ENCODE measurements at places on chromosomes 2 and 18. TPM values are rescaled to one million over a fixed set of nuclear protein-coding genes. Genes with fewer than 3 reads are reported as not detected.

The OTOF gene
- 0.21 TPM for polyA plus RNA-seq

The IL18R1 gene
- polyA plus RNA-seq = 2.4 TPM

The EHD3 gene
- polyA plus RNA-seq = 29.1 TPM

- DNase-seq = no peak
Measured at GRCh38 chr2:238696786-238697185, 151.1 kb upstream of the TWIST2 start.

GRCh38 chr2:234211797-234212196 is 161.3 kb downstream of the SPP2 start:
- no peak for DNase-seq

GRCh38 chr2:23621616-23622015 is 236.6 kb downstream of the KLHL29 start:
- no peak for DNase-seq

DNA sequence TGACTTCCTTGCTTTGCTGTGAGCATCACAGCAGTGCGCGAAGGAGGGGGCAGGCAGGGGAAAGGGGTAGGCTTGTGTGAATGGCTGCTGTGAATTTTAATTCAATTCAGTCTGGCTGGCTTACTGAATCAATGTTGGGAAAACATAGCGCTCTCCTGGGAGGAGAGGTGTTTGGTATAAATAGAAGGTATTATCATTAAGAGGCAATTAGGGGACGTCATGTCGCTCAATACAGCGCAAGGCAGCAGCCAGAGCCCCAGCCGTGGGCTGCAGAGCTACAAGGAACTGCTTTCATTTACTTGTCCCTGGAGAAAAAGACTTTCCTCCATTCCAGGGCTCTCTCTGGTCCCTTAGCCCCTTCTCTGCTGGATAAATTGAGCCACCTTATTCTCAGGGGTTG is 181.4 kb upstream of the MSH6 start:
- DNase-seq = no peak

DNA sequence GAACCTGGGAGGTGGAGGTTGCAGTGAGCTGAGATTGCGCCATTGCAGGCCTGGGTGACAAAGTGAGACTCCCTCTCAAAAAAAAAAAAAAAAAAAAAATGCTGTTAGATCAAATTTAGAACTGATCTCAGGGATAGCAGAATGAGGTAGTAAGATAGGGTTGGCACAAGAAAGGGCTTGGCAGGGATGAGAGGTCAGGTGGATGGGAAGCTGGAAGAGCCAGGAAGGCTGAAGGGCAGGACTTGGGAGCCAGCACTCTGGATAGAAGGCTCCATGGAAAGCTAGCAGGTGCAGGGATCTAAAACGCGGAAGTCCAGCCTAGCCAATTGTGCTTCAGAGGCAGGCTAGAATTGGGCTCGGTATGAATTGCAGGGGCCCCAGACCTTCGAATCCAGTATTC is 250.9 kb upstream of the SP5 start:
- no peak for DNase-seq

DNA sequence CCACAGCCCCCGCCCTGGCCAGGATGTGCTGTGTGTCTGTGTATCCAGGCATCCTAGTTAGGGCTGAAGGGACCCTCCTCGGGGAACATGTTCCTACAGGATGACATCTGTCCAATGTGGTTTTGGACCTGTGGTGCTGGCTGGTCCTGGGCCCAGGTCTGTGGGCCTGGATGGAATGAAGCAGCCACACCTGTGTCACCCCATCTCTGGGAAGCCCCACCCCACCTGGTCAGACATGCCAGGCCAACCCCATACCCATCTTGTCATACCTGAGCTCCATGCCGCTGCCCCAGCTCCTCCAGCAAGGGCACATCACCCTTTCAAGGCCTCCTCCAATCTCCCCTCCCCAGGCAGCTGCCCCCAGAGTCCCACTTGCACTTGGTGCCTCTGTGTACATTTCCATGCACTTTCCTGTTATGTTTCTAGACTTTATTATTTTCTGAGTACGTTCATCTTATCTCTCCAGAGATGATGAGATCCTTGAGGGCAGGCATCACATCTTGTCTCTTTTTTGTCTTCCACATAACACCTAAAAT is 24.1 kb upstream of the PLB1 start:
- no peak for DNase-seq

DNA sequence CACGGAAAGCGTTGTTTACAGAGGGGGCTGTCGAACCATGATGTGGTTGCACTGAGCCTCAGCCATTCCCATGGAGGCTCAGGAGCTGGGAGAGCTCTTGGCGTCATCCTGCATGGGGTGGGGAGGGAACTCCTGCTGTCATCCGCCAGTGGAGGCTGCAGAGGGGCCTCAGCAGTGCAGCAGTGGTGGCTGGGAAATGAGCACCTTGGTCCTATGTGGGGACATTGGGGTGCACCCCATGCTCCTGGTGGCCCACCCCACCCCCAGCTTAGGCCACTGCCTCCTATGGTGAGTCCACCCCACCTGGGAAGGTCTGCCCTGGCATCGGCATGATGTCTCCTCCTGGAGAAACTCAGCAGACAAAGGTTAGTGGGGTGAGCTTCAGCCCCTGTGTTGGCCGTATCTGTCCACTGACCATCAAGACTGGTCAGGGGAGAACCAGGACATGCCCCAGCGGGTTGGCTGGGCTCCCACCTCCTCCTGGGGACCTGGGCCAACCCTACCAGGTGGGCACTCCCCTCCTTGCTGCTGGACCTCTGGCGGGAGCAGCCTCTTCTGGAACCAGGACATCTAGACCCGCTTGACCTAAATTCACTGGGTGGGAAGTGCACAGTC is 67.8 kb upstream of the HDAC4 start:
- DNase-seq = no peak

DNA sequence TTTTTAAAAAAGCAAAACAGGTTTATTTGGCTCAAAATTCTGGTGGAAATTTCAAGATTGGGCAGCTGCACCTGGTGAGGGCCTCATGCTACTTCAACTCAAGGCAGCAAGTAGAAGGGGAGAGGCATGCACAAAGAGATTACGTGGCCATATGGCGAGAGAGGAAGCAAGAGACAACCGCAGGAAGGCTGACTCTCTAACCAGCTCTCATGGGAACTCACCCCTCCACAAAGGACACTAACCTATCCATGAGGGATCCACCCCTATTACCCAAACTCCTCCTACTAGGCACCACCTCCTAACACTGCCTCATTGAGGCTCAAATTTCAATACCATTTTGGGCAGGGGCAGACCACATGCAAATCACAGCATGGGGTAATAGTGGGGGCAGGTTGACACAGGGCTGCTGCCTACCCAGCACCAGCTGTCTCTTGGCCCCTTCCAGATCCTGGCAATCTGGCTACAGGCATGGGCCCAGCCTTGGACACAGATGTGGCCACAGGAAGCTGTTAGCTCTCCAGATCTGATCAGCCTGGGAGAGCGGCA is 2.0 kb upstream of the CAPN10 start:
- DNase-seq = no peak

- DNase-seq = no peak
Measured at GRCh38 chr2:89841476-89841840, 1150.0 kb downstream of the RPIA start.

All from renal pelvis (tissue), 12 donors.